ENCODE measurements at places on chromosomes 16 and 17.

DNA sequence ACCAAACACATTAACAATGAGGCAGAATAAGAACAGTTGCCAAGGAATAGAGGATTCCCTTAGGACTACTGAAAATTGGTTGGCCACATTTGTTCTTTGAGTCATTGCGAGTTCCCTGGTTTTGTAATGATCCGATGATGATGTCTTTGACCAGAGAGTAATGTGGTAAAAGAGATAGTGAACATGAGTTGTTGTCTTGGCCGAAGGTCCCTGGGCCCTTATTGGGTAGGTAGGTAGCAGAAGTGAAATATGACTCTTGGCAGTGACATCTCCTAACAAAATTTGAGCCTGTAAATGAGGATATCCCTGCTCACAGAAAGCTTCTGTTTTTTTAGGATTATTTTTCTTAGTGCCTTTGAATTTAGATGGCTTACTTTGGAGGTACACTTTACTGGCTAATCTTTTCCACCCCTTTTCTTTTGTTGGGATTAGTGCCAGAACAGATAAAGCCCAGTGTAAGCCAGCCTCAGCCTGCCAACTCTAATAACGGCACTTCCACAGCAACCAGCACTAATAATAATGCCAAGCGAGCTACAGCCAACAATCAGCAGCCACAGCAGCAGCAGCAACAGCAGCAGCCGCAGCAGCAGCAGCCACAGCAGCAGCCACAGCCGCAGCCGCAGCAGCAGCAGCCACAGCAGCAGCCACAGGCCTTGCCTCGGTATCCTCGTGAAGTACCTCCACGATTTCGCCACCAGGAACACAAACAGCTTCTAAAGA, 47.2 kb downstream of the TNRC6A start:
- no peak for DNase-seq

GRCh38 chr17:57666201-57666870, 78.8 kb downstream of the CCDC182 start:
- DNase-seq, result no peak

DNA sequence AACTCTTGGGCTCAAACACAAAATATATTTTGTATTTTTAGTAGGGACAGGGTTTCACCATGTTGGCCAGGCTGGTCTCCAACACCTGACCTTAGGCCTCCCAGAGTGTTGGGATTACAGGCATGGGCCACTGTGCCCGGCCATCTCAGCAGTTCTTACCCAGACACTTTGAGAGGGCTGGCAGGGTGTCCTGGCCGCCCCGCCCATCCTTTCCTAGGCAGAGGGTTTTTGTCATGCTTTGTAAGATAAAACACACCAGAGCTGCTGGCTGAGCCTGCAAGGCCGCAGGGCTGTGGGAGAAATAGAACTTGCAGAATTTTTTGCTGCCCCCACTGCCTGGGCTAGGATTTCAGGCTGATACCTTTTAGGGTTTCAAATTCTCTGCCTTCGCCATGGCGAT, 8.7 kb downstream of the PPL start:
- no peak for DNase-seq

GRCh38 chr17:59893676-59894100, 767 bp downstream of the RPS6KB1 start:
- no peak for DNase-seq

GRCh38 chr17:50919321-50920040, 53.3 kb upstream of the TOB1 start:
- peak; percentile 84 for DNase-seq

GRCh38 chr17:29180788-29181160, 576 bp upstream of the MYO18A start:
- DNase-seq, result no peak

GRCh38 chr17:6811510-6811909, 20.0 kb downstream of the TEKT1 start:
- DNase-seq, result no peak

GRCh38 chr17:68585643-68586042, 15.5 kb downstream of the FAM20A start:
- DNase-seq, result no peak

DNA sequence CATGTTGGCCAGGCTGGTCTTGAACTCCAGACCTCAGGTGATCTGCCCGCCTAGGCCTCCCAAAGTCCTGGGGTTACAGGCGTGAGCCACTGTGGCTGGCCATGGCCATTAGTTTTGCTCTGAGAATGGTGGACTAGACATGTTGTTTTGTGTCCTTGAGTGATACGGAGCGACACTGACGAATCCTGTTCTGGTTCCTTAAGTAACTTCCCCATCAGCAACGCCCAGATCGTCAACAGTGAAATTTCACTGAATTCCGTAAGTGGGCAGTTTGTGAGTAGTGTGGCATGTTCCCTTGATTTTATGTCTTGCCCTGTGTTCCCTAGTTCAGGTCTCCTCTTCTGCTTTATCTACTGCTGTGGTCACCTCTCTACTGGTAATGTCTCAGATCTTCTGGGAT, 67.4 kb downstream of the SNX29 start:
- no peak for DNase-seq

DNA sequence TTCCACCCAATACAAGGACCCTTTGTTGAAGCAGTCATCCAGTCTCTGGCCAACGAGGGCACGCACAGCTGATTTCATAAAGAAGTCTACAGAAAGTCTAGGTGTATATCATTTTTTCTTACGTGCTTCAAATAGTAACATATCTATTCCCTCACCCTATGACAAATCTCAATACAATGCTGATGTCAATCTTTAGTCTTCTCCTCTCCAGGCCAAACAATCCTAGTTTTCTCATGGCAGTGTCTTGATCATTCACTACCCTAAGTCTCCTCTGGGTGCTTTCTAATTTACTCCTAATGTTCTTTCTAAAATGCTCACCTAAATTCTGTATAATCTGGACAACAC, 92.6 kb downstream of the CACNG1 start:
- no peak for DNase-seq

GRCh38 chr16:53142823-53143568, 88.2 kb downstream of the CHD9 start:
- DNase-seq, result no peak

- no peak for DNase-seq
Measured at GRCh38 chr17:2191785-2192184, 111.8 kb downstream of the SMG6 start.

DNA sequence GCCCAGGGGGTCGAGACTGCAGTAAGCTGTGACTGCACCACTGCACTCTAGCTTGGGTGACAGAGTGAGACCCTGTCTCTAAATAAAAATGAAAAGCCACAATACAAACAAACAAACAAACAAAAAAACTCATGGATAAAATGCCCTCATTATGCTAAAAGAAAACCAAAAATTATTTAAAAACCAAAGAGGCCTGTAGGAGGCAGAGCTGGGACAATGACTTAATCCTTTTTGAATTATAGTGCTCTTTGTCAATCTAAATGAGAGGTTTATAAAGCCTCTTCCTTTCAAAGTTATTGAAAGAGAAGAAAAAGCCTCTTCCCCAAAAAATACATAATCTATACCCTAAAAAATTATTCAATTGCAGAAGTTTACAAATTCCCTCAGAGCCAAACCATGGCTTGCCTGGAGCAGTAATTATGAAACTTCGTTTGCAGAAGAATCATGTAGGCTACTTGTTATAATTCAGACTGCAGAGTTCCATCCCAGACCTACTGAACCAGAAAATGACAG, 18.5 kb downstream of the CRLF3 start:
- DNase-seq, result no peak

DNA sequence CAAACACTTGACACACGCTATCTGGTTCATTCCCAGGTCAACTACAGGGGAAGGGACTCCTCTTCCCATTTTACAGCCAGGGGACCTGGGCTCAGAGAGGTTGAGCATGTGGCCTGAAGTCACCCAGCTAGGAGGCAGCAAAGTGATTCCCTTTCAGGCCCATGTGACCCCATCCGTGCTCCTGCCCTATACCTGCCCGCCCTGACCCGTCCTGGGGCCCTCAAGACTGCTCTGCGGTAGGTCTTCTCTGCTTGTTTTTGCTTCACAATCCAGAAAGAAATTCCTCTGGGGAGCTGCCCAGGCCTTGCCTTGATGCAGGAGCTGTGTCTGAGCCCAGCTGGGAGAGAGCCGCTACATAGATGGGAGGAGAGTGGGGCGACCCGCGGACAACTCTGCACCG, 161.4 kb downstream of the SDK2 start:
- no peak for DNase-seq

GRCh38 chr17:44501866-44502375, 1.3 kb downstream of the GPATCH8 start:
- DNase-seq, result no peak

- DNase-seq, result no peak
Measured at GRCh38 chr16:2233872-2234812, 2.1 kb upstream of the DNASE1L2 start.

GRCh38 chr16:10684511-10685151, 10.1 kb downstream of the TEKT5 start:
- no peak for DNase-seq

GRCh38 chr17:61797283-61797682, 66.0 kb downstream of the BRIP1 start:
- DNase-seq, result no peak

DNA sequence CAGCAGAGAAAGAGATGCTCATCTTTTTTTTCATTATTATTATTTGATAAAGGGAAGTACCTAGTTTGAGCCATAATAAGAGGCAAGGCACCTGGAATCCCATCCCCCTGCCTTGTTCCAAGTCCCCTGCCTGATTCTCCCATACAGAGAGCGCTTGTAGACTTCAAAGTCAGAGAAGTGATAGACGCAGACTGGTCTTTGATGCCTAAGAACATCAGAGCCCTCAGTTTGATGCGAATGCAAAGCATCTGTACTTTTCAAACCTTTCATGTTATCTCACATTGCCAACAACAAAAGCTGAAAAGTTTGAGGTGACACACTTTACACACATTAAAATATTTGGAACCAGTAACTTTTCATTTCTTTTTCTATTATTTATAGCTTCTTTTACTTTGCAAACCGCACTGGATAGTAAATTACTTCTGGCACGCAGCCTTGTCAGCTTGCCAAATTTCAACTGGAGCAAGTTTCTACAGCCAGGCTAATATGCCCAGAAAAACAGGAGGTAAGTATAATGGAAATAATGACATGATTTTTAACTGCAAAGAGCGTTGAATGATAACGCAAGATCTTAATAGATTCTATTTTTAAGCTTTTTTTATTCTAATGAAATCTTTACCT, 5.9 kb upstream of the UTP6 start:
- DNase-seq, result no peak

DNA sequence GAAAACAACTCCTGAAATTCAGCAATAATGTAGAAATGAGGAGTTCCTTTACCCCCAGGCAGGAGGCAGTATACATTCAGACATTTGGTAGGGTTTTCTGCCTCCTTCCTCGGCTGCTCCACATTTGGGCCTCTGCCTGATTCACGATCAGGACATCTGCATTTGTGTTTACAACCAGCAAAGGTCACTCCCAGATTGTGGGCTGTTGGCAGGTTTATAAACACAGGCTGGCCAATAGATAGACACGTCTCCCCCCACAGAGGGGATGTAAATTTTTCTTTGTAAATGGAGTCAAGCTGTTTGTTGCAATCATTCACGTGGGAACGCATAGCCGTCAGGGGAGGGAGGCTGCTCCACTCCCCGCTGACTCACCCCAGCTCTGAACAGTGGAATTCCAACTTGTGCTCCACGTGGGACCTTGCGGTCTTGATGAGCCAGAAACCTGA, 252.1 kb upstream of the N4BP1 start:
- DNase-seq, result no peak

- DNase-seq, result no peak
Measured at GRCh38 chr17:13292291-13292690, 274.5 kb upstream of the ELAC2 start.

DNA sequence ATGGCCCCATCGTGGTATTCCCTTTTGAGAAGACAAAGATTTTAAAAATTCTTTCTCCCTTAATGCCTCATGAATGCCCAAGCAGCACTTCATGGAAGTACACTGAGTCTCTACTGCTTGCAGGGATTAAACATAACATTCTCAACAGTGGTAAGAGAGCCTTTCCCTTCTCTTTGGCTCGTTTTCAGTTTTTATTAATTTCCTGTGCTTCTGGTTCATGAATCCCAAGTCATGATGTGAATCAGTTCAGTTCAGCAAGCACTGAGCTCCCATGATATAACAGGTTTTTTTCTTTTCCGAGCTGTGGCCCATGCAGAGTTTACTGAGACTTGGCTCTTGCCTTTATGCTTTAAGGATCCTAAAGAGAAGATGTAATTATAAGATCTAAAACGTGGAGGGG, 175.3 kb downstream of the WWOX start:
- DNase-seq, result no peak

DNA sequence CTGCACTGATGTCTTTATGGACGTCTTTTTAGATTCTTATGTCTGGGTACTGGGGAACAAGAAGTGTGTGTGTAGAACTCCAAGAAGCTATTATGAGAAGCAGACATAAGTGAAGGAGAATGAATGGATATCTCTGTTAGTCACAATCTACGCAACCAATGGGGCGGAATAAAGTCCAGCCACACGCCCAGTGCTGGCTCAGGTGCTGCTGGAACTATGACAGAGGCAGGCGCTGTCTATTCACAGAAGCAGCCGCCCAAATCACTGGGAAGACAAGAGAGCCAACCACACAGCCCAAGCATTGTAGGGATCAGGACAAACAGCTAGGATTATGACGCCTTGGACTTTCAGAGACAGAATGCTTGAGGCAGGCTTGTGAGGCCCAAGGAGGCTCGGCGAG, 43.9 kb upstream of the ICAM2 start:
- DNase-seq, result no peak

- DNase-seq, result no peak
Measured at GRCh38 chr16:48129926-48130325, 25.9 kb downstream of the ABCC12 start.

DNA sequence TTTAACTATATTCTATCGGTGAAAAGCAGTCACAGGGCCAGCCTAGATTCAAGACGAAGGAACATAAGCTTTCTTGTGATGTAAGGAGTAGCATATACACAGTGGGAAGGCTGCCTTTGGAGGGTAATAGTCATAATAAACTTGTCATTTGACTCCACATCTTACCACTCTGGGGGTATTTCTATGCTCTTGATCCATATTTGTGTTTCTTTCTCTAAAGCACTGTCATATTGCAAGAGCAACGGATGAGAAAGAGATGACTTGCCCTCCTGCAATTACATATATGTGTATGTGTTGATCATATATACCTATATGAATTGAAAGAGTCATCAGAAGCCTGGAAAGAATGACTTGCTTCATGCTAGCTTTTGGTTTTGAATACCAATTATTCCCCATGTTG, 225.4 kb upstream of the HS3ST3A1 start:
- no peak for DNase-seq

GRCh38 chr16:48373258-48374029, 11.8 kb downstream of the SIAH1 start:
- no peak for DNase-seq

DNA sequence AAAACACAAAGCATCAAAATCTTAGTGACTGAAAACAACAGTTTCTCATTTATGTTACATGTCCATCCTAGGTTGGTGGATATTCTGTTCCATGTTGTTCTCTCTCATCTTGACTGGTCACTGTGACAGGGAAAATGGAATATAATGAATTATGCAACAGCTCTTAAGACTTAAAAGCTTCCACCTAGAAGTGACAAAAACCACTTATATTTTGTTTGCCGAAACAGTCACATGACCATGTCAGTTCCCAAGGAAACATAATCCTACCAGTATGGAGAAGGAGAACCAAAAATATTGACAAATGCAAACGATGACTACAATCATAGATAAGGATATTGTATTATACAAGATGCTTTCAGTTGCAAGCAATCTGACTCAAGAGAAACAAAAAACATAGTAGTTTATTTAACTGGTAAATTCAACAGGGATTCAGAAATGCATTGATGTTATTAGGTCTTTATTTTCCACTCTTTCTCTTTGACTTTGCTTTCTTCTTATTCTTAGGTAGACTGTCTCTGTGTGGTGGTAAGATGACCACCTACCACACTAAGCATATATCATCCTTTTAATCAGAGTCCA, 103.8 kb downstream of the SSH2 start:
- DNase-seq, result no peak

- no peak for DNase-seq
Measured at GRCh38 chr16:86970279-86970678, 346.9 kb downstream of the C16orf95 start.
